Posterior cingulate gyrus (tissue), 11 donors: ENCODE measurements at places on chromosomes 1 and 21.

DNA sequence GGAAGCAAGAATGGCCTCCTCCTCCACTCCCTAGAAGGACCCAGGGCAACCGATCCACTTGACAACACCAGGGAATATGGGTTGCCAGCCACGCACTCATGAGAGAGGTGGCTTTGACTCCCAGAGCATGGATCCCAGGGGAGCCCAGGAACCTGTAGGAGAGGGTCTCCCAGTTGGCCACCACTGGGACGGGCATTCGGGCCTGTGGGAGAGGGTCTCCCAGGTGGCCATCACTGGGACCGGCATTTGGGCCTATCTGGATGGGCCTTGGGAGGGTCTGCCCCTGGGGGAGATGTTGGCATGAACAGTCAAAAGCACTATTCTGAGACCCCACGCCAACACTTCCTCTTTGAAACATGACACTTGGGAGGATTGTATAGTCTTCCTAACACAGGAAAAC is 565 bp downstream of the TFF1 start:
- no peak for DNase-seq

- DNase-seq = no peak
Measured at GRCh38 chr1:35885961-35886558, 3.1 kb downstream of the AGO1 start.

DNA sequence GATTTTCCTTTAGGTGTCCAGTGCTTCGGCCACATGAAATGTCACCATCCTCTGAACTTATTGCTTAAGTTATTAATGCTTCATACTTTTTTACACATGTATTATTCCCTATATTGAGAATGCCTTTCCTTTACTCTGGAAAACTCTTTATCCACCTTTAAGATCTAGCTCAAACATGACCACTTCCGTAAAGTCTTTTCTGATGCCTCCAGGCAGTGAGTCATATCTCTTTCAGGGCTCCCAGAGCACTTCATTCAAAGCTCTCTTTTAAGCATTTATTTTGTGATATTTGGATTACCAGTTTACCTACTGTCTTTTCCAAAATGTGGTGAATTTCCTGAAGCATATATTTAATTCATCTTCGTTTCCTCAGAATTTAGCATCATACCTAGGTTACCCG is 178.9 kb downstream of the HS2ST1 start:
- DNase-seq = no peak

GRCh38 chr1:70091811-70092210 is 113.6 kb downstream of the LRRC40 start:
- no peak for DNase-seq

- DNase-seq = no peak
Measured at GRCh38 chr1:62110198-62110817, 84.3 kb upstream of the L1TD1 start.

DNA sequence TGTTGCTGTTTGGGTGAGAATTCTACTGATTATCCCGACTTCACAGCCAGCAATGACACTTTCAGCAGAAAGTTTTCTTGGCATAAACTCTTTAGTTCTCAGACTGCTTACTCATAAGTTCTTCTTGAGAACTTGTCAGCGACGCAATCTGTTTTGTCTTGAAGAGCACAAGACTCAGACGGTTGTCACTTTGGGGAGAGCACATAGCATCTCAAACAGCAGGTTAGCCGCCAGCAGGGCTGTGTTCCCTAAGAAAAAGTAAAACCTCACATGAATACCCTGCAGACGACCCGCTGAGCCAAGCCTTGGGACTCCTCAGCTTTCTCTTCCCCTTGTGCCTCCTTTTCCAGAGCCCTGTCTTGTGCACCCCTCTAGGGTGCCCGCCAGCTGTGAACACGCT is 11.4 kb downstream of the AGMAT start:
- peak; percentile 53 for DNase-seq

DNA sequence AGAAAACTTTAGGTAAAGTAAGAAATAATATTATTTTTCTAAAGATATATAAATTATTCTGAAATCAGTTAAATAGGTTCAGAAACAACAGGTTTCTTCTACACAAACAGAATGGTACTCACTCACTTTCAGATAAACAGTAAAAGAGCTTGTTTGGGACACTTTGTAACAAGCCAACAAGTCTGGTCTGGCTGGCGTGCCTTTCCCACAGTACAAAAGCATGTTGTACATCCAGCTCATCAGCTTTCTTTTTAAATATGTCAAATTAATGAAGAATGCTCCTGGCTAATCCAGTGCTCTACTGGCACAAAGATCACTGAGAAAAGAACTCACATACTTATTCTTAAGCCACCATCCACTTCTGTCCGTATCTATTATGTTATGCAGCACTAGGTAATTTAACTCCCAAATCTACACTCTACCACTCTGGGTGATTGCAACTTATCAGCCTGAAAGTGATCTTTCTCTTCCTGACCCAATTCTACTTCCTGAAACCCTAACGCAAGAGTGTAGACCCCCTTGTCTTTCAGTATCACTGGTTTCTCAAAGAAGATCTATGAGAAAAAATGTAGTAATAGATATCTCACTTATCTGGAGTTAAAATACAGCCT is 32.6 kb downstream of the TRIT1 start:
- no peak for DNase-seq

DNA sequence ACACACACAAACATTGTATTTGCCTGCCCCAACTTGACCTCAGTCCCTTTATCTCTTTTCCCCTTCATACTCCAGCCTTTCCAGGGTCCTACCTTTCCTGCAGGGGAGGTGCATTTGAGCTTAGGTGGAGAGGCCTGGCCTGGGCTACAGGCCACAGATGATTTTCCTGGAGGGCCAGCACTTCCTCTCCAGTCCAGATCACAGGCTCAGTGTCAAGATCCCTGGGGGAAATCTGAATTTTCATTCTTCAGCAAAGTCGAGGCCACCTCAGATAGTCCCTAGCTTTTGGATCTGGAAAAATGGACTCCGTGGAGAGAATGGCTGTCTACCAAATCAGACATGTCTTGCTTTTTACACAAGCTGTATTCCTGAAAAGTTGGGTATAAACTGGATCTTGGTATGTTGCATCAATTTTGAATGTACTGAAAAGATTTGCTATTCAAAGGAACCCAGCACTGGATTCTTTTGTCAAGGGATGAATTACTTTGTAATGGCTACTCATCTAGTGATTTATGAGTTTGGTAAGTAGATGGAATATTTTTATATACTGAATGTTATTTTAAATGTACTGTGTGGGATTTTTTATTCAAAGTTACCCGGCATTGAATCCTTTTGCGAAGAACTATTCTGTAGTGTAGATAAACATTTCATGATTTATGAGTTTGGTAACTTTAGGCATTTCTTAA is 78.7 kb downstream of the DDR2 start:
- no peak for DNase-seq

DNA sequence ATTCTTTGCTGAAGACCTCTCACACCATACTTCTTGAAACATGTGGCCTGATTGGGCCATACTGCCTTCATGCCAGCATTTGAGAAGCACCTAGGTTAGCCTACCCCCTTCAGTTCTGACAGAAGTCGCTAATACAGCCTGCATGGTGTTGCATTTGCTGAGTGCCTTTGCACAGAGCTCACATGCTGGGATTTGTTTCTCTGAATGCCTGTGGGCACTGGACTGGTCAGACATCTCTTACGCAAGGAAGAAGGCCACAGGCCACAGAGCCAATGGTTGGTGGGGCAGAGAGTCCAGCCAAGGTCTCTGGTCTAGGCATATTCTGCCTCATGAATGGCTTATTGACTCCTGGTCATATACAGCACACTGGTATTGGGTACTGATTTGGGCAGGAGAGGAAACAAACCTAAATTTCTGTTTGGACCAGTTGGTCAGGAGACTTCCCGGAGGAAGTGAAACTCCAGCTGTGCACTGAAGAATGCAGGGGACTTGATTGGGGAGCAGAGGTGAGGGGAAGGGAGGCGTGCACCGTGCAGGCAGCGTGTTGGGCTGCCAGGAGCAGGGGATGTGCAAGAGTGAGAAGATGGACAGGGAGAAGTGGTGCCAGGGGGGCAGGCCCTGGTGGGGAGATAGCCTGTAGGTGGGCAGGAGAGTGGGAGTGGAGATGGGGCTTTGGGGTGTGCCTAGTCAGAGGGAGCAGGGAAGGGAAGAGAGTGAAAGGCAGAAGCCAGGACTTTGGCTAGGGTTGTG is 18.1 kb downstream of the URB2 start:
- no peak for DNase-seq
